Stimulated activated CD8-positive, alpha-beta memory T cell treated with anti-CD3 and anti-CD28 coated beads, Interleukin-15, amount 100 ng/mL, for 48 hours (primary cell): ENCODE measurements at places on chromosomes 11 and 22.

GRCh38 chr11:81669935-81670543 lies 1063.6 kb downstream of the FAM181B start:
- no peak for DNase-seq

DNA sequence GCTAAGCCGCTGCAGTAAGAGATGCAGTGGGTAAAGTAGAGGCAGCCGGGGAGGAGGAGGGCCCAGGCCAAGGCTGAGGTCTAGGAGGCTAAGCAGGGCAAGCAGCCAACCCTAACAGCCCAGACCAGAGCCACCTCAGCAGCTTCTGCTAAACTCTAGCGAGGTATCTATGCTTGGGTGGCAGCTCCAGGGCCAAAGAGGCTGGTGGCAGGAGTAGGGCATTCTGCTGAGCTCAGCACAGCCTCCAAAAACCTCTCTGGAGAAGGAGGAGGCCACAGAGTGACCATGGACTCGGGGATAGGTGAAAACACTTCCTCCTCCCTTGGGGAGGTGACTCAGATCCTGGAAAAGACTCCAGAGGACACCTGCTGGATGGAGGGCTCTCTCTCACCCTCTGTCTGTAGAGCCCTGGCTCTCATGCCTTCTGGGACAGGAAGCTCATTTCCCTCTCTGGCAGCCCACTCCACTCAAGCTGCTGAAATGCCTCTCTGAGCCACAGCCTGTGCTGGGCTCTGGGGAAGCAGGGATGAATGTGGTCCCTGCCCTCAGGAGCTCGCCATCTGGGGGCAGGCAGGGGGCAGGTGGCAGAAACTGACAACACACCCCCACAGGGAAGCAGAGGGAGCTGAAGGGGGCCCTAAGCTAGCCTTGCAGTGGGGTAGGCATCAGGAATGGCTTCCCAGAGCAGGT lies 16.5 kb upstream of the TPBGL start:
- DNase-seq = no peak

GRCh38 chr11:36365907-36366306 lies 69.8 kb downstream of the PRR5L start:
- no peak for DNase-seq

DNA sequence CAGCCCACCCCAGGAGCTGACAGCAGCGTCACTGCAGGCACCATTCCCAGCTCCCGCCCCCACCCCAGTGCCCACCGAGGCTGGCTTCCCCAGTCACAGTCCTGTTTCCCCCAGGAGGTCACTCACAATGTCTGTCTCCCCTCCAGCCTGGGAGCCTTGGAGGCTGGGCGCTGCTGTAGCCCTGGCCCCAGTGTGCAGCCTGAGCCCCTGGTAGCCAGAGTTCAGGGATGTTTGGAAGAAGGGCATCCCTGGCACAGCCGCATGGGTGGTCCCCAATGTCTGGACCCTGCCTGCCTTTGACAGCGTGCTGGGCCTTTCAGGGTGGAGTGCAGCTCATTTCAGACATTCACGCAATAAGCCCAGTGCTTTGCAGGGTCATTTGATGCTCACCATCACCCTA lies 4.3 kb downstream of the CAPN5 start:
- no peak for DNase-seq

- no peak for DNase-seq
Observed at GRCh38 chr11:84963240-84963639, 663.9 kb downstream of the DLG2 start.

DNA sequence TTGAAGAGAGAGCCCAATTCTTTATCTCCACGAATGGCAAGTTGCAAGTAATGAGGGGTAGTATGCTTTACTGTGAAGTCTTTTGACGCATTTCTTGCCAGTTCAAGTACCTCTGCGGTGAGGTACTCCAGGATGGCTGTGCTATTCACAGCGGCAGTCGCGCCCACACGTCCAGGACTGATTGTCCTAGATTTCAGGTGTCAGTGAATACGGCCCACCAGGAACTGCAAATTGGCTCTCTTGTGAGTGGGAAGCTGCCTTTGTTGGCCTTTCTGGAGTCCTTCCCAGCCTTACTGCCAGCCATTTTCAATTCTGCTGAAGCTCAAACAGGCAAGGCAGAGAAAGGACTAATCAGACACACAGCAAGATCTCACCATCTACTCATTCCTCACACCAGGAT lies 8.5 kb downstream of the PPFIA1 start:
- no peak for DNase-seq
